ENCODE measurements at places on chromosomes 3 and 15. TPM values are rescaled to one million over a fixed set of nuclear protein-coding genes. Genes with fewer than 3 reads are reported as not detected.

- H3K36me3 ChIP-seq, result peaks cover 43% of the 10 kb centered on the region
- peaks cover 4% of the 10 kb centered on the region for H3K4me1 ChIP-seq
- no peak overlapping the region for H3K4me3 ChIP-seq
- no peaks in the 10 kb centered on the region for H3K27me3 ChIP-seq
- no peak overlapping the region for H3K27ac ChIP-seq
- DNase-seq, result no peak
Measured at GRCh38 chr3:15623535-15624440, 22.2 kb downstream of the BTD start.

- no peak overlapping the region for H3K27ac ChIP-seq
- no peaks in the 10 kb centered on the region for H3K36me3 ChIP-seq
- DNase-seq, result no peak
- H3K27me3 ChIP-seq, result peaks cover 11% of the 10 kb centered on the region
- no peak overlapping the region for H3K4me3 ChIP-seq
- H3K4me1 ChIP-seq, result no peaks in the 10 kb centered on the region
Measured at GRCh38 chr15:29471306-29471705, 201.7 kb upstream of the NSMCE3 start.

Gene FBLN2
- 84.5 TPM for total RNA-seq

Gene TOP2B
- 76.0 TPM for total RNA-seq

Gene SLC12A8
- total RNA-seq, result 2.1 TPM

DNA sequence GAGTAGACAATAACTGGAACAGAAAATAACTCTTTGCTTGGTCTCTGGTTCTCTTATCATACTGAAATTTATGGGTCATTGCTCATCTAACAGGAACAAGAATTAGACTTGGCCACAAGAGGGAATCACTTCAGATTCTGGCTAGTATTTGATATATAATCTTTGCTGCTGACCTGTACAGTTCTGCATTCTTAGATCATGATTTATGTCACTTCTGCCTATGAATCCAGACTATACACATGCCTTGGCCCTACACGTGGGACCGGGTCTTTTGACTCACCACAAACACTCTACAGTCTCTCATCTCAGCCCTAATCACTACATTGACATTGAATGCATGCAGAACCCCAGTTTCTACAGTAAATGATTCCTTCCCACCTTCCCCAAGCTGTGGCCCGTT is 162.5 kb upstream of the SOX2 start:
- H3K4me1 ChIP-seq, result no peaks in the 10 kb centered on the region
- no peak for DNase-seq
- no peaks in the 10 kb centered on the region for H3K27me3 ChIP-seq
- no peak overlapping the region for H3K4me3 ChIP-seq
- no peak overlapping the region for H3K27ac ChIP-seq
- H3K36me3 ChIP-seq, result no peaks in the 10 kb centered on the region

DNA sequence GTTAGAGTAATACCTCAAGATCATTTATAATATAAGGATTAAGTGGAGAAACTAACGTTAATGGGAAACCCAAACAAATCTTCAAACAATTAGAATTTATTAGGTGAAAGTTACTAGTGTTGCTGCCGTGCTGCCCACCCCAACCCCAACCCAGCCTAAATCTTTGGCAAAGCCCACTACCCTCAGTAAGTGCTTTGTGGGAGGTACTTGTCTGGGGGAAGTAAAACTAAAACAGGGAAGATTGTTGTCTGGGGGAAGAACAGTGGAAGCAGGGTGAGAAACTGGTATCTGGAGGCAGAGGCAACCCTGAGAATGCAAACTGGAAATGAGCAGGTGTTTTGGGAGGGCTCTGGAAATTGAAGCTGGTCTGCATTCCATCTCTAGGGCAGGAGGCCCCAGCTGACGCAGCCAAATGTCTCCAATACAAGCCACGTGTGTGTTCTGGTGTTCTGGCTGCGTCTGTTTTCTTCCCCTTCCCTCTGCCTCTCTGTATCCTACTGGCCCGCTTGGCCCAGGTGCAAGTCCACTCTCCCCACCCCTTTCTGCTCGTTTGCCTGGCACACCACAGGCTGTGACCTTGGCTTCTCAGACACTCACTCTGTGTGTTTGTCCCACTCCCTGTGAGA is 32.7 kb downstream of the FEM1B start:
- H3K4me3 ChIP-seq, result no peak overlapping the region
- peaks cover 35% of the 10 kb centered on the region for H3K4me1 ChIP-seq
- H3K27ac ChIP-seq, result no peak overlapping the region
- no peaks in the 10 kb centered on the region for H3K36me3 ChIP-seq
- peaks cover 4% of the 10 kb centered on the region for H3K27me3 ChIP-seq

DNA sequence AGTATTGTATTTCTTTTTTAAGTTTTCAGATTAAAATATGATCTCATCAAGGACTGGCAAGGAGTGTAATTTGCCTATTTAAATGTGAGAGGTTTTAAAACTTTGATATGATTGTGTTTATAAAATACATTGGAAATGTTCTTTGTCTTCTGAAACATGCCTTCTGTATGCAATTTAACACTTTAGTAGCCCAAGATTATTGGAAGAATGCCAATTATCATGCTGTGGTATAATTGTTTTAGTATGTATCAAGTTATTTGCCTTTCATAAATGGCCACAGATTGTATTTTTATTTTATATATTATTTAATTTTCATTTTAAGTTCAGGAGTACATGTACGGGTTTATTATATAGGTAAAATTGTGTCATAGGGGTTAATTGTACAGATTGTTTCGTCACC is 31.7 kb downstream of the ECT2 start:
- DNase-seq, result no peak
- no peaks in the 10 kb centered on the region for H3K27me3 ChIP-seq
- H3K4me3 ChIP-seq, result no peak overlapping the region

Gene IQCF5
- total RNA-seq, result not detected

Gene GOLGA6L7
- total RNA-seq, result not detected

DNA sequence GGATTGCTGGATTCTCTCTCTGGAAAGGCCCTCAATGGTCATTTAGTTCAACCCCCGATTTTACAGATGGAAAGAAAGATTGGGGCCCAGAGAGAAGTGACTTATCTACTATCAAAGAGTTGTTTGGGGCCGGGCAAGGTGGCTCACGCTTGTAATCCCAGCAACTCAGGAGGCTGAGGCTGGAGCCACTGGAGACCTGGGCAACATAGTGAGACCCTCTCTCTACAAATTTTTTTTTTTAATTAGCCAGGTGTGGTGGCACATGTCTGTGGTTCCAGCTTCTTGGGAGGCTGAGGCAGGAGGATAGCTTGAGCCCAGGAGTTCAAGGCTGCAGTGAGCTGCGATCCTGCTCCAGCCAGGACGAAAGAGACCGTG is 5.2 kb upstream of the USP3 start:
- H3K27ac ChIP-seq, result no peak overlapping the region
- H3K4me1 ChIP-seq, result peaks cover 43% of the 10 kb centered on the region
- peaks cover 15% of the 10 kb centered on the region for H3K27me3 ChIP-seq
- no peak for DNase-seq
- peaks cover 7% of the 10 kb centered on the region for H3K36me3 ChIP-seq

DNA sequence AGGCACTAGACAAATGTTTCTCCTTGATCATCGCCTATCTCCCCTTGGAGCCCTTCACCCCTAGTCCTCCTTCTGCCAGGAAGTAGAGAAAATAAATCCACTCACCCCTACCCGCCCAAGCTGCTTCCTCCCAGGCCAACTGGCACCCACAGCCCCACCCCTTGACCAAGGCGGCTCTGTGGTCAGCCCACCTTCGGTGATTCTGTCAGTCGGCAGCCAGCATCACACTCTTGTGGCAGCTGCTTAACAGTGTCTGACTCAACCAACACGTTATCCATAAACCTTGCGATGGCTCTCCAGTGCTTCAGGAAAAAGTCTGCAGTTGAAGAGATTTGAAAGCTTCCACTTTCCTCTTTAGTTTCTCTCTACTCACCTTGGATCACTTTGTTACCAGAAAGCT is 7.6 kb downstream of the SHF start:
- no peak overlapping the region for H3K27ac ChIP-seq
- H3K36me3 ChIP-seq, result no peaks in the 10 kb centered on the region
- H3K4me1 ChIP-seq, result no peaks in the 10 kb centered on the region
- H3K27me3 ChIP-seq, result peaks cover 21% of the 10 kb centered on the region
- H3K4me3 ChIP-seq, result no peak overlapping the region
